ENCODE measurements at places on chromosomes 16 and 17.
A peak's percentile ranks its signal among the peaks of the same experiment; 100 is the strongest.

DNA sequence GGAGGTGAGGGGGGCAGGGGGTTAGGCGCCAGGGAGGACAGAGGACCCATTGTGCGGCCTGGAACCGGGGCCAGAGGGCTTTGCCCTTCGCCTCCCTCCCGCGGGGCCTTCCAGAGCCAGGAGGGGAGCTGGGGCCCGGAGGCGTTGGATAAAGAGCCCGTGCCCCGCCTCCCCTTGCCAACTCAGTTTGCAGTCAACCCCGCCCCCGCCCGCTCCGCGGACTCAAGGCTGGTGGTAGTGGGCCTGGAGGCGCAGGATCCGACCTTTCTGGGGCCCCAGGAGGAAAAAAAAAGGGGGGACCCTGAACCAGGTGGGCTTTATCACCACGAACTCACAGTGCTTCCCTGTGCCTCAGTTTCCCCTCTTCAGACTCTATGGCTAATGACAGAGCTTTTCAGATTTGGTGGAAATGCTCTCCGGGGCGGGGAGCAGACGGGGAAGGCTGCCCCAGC is 2.0 kb upstream of the SPHK1 start:
- H3K4me3 ChIP-seq, result peak overlapping the region; percentile 81
- H3K36me3 ChIP-seq, result no peaks in the 10 kb centered on the region
- DNase-seq, result peak; percentile 82
- H3K4me1 ChIP-seq, result 0 out of 2 replicates have a peak, but pooled peaks cover 2% of the 10 kb centered on the region

DNA sequence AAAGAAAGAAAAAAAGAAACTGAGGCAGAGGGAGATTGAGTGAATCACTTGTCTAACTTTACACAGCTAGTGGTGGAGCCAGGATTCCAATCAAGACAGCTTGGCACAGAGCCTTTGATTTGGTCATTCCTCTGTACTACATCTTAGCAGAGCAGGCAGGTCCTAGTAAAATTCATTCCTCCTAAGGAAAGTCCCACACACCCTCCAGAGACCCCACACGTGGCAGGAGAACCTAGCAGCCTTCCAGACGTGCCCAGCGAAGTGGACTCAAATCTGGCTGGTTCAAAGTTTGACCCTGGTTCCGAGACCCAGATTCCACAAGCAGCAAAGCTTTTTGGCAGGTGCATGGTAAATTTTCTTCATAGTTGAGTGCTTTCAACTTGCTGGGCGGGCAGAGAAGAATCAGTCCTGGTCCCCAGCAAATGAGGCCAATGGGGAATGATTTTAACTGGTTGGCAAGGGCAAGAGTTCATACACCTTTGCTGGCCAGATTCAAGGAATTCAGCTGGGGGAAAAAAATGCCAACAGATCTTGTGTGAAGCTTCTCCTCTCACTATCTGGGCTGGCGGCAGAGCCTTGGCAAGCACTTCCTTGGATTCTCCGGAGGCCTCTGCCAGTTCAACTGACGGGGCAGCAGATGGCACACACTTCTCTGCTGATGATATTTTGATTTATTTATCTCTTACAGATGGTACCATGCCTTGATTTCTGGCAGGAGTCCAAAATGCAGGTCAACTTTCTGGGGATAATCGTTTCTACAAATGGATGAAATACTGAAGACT is 82.4 kb downstream of the GSG1L start:
- DNase-seq, result no peak
- H3K36me3 ChIP-seq, result no peaks in the 10 kb centered on the region
- no peaks in the 10 kb centered on the region for H3K27me3 ChIP-seq
- H3K27ac ChIP-seq, result no peak overlapping the region
- H3K4me3 ChIP-seq, result no peak overlapping the region

- H3K36me3 ChIP-seq, result no peaks in the 10 kb centered on the region
- no peaks in the 10 kb centered on the region for H3K27me3 ChIP-seq
- H3K4me3 ChIP-seq, result no peak overlapping the region
- no peak for DNase-seq
- H3K27ac ChIP-seq, result no peak overlapping the region
- no peaks in the 10 kb centered on the region for H3K4me1 ChIP-seq
Measured at GRCh38 chr16:89495121-89495520, 4.8 kb upstream of the ANKRD11 start.

DNA sequence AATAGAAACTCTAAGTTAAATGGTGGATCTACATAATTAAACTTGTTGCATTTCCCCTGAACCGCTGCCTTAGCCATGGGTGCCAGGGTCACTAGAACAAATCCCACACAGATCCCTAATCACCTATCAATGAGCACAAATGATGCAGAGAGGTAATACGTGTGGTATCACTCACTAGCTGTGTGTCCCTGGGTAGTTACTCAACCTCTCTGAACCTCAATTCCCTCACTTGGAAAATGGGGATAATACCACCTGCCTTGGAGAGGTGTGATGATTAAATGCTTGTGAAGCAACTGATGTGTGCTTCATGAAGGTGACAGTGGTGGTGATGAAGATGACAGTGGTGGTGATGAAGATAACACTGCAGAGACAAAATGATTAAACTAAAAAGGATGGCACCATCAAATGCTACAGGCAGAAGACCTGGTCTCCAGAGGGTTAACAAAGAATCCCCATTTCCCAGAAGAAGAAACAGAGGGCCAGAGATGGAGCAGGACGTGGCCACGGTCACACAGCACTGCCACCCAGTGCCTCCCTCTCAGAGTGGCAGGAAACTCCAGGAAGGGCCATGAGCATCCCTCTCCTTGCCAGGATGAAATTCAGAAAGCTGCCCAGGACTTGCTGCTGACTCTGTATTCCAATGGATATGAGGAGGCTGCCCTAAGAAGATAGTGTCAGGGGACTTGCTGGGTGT is 17.9 kb upstream of the FOXF1 start:
- DNase-seq, result no peak
- no peaks in the 10 kb centered on the region for H3K4me1 ChIP-seq
- H3K36me3 ChIP-seq, result no peaks in the 10 kb centered on the region
- H3K27ac ChIP-seq, result no peak overlapping the region

DNA sequence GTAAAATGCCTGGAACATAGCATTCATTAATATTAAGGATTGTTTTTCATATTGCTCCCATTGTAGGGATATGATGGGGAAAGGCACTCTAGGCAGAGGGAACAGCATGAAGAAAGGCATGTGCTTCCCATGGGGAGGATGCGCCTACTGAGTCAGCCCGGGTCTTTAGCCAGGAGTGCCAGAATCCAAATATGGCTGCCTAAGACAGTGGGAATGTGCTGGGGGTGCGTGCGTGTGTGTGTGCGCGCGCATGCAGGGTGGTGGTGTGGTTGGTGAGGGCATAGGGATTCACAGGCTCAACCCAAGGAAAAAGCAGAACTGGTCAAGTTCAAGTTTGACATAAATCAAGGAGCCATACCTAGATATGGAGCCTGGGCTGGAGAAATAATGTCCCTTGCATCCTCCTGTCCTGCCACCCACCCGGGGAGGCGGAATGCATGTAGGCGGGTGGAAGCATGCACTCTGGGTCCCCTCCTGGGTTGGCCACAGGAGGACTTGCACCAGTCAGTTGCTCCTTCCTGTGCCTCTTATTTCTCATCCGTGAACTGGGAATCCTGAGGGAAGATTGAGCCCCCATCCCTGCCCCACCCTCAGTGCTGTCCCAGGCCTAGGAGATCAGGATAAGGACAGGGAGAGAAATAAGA is 18.6 kb upstream of the NDRG4 start:
- no peak overlapping the region for H3K4me3 ChIP-seq
- no peaks in the 10 kb centered on the region for H3K27me3 ChIP-seq
- no peak overlapping the region for H3K27ac ChIP-seq
- no peaks in the 10 kb centered on the region for H3K36me3 ChIP-seq
- no peaks in the 10 kb centered on the region for H3K4me1 ChIP-seq

DNA sequence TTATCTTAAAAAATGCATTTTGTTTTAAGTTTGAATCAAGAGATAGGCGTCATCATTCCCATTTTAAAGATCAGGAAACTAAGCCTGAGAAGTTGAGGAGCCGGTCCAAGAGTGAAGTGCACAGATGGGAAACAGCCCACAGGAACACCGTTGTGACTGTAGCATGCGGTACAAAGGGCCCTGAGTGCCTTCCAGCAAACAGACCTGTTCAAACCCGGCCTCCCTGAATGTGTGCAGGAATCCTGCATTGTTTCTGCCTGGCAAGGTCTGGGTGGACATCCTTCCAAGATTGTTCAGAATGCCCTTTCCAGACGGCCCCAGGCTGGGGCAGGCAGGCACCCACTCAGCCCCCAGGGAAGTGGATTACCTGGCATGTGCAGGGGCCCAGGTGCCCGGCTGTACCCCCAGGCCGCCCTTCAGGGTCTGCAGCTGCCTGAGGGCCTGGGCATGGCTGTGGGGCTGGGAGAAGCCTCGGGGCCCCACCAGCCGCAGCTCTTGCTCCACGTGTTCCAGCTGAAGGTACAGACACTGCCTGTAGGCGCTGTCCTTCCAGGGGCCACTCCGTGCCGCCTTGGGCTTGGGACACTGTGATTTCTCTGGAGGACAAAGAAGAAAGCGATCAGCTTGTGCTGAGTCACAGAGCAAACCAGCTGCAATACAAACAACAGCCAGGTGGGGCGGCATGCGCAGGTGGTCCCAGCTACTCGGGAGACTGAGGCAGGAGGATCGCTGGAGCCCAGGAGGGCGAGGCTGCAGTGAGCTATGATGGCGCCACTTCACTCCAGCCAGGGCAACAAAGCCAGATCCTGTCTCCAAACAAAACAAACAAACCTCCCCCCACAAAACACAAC is 45.0 kb upstream of the GCSH start:
- H3K36me3 ChIP-seq, result no peaks in the 10 kb centered on the region
- DNase-seq, result peak; percentile 81
- no peak overlapping the region for H3K4me3 ChIP-seq
- no peaks in the 10 kb centered on the region for H3K27me3 ChIP-seq
- H3K27ac ChIP-seq, result no peak overlapping the region

- H3K4me1 ChIP-seq, result no peaks in the 10 kb centered on the region
- no peaks in the 10 kb centered on the region for H3K27me3 ChIP-seq
- no peak overlapping the region for H3K27ac ChIP-seq
- peaks cover 7% of the 10 kb centered on the region for H3K36me3 ChIP-seq
Measured at GRCh38 chr17:46942441-46943217, 19.7 kb downstream of the GOSR2 start.

GRCh38 chr17:55545806-55546205 is 34.6 kb upstream of the SMIM36 start:
- DNase-seq, result no peak
- no peaks in the 10 kb centered on the region for H3K4me1 ChIP-seq
- H3K27me3 ChIP-seq, result no peaks in the 10 kb centered on the region
- no peak overlapping the region for H3K27ac ChIP-seq
- no peaks in the 10 kb centered on the region for H3K36me3 ChIP-seq

Measured in H9 (cell line).